ENCODE measurements at places on chromosomes 4 and X.

DNA sequence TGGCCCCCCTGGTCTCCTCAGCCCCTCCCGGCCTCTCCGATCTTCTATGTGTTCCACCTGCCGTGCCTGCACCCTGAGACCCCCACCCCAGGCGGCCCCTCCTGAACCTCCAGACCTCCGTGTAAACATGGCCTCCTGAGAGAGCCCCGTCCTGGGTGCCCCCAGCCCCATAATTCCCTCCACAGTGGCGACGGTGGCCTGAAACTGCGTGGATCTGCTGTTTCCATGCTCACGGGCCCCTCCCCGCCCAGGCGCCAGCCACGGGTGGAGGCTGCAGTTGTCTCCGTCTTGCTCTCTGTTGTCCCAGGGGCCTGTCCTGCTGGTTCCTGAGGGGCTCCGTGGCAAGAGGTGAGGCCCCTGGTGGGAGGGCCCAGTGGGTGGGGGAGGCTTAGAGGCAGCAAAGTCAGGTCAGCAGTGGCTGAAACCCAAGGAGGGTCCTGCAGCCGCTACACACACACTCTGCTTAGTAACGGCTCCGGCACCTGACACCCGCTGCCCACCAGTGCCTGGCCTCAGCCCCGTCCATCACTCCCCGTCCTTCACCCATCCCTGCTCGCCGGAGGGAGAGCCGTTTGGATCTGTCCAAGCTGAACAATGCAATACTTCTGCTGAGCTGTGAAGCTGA is 75.8 kb downstream of the FAM53A start:
- no peak for DNase-seq

GRCh38 chrX:53022381-53022780 is 26.2 kb upstream of the GPR173 start:
- DNase-seq: no peak

GRCh38 chrX:77953302-77953701 is 16.1 kb downstream of the PGAM4 start:
- DNase-seq: no peak

DNA sequence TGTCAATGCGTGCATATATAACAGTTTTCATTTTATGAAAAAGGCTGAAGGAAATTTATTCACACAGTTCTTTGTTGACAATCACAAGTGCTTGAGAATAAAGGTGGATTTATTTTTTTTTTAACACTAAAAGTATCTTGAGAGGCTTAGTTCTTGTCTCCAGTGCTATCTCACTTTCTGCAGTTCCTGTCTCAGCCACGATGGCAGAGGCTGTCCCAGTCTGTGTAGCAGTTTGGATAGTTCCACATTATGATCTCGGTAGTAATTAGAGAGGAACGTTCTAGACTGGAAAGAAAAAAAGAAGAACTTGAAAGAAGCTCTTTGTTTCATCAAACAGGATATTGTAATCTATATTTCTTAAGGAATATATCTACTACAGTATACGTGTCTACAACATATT is 229.0 kb downstream of the UGT8 start:
- no peak for DNase-seq

- no peak for DNase-seq
These were observed 10.4 kb upstream of the KLHL8 start for GRCh38 chr4:87230806-87231205.

DNA sequence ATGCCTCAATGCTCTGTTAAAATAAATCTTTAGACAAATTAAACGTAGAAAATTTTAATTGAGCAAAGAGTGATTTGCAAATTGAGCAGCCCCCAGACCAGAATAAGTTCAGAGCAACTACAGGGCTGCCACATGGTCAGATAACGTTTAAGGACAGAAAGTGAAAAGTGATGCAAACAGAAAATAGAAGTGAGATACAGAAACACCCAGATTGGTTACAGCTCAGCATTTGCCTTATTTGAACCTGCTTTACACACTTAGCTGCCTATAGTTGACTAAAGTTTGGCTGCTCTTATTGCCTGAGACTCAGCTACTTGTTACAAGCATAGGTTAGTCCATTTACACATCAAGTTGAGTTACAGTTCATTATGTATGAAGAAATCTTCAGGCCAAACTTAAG is 1800.8 kb upstream of the PCDH10 start:
- DNase-seq: no peak

DNA sequence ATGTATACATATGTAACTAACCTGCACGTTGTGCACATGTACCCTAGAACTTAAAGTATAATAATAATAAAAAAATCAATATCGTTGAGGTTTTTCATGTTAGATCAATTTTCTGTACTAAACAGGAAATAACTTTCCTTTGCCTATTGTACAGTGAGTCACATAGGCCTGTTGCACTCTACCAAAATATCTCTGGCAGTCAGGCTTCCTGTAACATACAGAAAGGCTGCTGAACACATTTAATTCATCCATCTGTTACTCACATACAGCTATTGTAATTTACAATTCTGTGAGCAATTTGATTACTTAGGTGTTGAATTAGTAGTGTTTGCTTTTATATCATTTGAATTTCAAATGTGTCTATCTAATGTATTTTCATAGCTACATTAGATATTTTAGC is 427.8 kb downstream of the TMA16 start:
- no peak for DNase-seq

GRCh38 chr4:74031576-74031975 is 6.9 kb downstream of the CXCL3 start:
- DNase-seq: no peak

GRCh38 chr4:69032847-69033638 is 63.2 kb upstream of the UGT2B7 start:
- DNase-seq: no peak

DNA sequence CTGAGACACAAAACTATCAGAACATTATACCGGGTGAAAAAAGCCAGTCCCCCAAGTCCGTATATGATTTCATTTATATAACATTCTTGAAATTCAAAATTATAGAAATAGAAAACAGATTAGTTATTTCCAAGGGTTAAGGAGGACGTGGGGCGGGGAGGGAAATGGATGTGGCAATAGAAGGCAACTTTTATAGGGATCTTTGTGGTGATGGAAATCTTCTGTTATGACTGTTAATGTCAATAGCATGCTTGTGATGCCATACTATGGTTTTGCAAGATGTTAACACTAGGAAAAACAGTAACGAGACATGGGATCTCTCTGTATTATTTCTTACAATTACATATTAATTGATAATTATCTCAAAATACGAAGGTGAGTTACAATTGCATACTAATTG is 96.4 kb downstream of the LNX1 start:
- no peak for DNase-seq

- DNase-seq: no peak
These were observed 56.7 kb upstream of the HUWE1 start for GRCh38 chrX:53743244-53743643.

GRCh38 chr4:104728380-104729122 is 233.9 kb upstream of the CXXC4 start:
- DNase-seq: no peak

- DNase-seq: no peak
These were observed 109.2 kb upstream of the OTUD4 start for GRCh38 chr4:145289403-145290076.

DNA sequence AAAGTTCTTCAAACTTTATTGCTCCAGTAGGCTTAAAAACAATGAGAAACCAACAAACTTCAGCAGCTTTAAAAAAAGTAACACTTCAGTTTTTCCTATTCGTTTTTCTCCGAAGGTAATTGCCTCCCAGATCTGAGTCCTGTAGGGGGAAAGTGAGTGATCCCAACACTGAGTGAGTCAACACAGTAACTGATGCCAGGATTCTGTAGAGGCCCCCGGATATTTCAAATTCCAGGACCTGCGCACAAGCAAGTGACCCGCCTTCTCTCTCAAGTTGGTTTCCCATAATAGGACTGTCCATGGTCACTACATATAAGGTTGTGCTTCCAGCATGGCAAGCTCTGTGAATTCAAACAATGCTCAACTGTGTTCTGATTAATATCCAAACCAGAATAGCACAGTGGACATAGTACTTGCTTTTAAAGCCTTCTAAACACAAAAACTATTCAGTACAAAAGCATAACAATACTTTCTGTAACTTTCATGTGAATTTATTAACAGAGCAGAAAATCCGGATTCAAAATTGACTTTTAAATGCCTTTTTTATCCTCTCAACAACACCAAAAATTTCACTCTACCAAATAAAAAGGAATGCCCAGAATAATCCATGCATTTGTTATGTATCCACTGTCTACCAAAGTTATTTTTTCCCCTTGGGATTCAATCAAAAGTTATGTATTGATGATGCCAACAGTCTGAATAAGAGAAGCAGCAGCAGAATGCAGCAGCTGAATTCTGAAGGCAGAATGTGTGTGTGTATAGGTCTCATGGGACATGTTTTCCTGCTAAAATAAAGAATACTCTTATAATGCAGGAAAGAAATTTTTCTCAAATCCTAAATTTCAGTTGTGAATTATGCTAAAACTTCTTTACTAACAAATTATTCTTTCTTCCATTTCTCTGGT is at the start of gene DMD:
Gene DMD (minus strand): TSS at position 194 of the 905 bp plus-strand sequence. CDS start 237 bp downstream, outside the sequence.
- DNase-seq: no peak

DNA sequence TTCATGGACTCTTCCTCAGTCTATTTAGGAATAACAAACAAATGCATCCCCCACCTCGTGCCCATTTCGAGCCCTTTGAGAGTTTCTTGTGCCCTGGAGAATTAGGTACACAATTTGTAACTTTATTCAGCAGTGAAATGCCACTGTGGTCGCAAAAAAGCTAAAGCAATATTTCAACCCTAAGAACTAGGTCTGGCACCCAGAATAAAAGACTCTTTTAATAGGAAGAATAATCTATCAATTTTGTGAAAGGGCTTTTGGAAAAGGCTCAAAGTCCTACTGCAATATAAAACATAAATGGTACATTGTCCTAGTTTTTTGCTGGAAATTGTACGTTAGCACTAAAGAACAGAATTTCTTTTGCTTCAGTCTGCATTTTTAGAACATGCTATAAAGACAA is 304.6 kb upstream of the TENM3 start:
- DNase-seq: no peak

DNA sequence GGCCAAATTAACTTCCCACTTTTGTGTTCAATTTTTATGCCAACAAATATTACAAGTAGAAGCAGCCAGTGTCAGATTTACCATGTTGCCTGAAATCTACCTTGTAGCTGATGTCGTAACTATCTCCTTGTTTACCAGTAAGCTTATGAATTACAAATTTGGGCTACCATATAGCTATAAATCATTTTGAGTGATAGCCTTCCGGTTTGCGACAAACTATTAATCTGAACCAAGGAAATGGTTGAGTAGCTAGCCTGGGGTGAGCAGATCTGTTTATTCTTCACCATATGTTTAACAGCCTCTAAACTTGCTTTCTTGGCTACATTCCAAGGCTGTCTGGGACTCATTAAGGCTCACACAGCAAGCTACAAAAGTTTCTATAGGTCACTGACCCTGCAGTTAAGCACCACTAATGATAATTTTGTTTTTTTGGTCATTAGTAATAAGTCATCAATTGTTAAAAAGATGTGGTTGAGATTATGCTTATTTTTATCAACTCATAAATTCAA is 218.7 kb upstream of the SPOCK3 start:
- no peak for DNase-seq

GRCh38 chrX:103513067-103513466 is 6.2 kb downstream of the RAB40A start:
- no peak for DNase-seq

- DNase-seq: no peak
These were observed 44.0 kb downstream of the SCD5 start for GRCh38 chr4:82754513-82755165.

- no peak for DNase-seq
These were observed 103.6 kb downstream of the RTL3 start for GRCh38 chrX:78555401-78555980.

DNA sequence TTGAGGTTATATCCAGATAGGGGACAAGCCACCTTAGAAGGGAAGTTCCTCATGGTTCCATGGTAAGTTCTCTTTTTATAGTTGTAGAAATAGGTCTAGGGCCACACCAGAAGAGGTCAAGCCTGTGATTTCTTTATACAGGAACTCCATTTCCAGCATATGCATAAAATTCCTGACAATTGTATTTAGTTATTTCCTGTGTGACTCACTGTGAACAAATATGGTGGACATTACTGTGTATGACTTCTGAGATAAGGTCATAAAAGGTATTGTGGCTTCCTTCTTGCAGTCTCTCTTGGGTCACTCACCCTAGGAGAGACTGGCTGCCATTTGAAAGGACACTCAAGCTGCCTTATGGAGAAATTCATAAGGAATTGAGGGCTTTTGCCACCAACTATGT is 2.2 kb upstream of the C4orf36 start:
- no peak for DNase-seq

DNA sequence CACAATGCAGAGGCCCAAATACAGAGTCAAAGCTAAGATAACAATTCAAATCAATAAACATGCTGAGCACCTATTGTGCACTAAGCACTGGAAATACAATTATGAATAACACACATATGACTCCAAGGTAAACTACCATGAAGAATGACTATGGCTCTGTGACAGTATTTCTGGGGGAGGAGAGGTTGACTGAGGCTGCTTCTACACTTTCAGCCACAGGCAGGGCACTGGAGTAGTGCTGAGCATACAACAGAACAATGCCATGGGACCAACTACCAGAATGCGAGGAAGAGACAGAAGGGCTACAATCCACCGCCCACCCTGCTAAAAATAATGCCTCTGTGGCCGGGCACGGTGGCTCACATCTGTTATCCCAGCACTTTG is 13.7 kb downstream of the TEC start:
- no peak for DNase-seq

DNA sequence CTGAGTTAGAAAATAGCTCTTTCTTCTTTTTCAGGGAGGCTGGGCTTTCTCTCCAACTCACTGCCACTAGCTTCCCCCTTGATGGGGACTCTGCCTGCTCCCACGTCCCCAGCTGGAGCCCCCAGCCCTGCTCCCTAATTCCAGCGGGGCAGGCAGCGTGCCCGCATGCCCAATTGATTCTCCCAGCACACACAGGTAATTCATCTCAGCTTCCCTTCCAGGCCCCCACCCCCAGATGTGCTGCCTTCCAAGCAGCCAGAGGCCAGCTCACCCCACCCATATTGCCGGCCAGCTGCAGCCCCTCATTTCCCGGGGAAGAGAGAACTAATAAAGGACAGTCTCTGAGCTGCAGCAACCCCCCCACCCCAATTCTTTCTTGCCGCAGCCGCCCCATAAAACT is 69.8 kb downstream of the EFNB1 start:
- no peak for DNase-seq

DNA sequence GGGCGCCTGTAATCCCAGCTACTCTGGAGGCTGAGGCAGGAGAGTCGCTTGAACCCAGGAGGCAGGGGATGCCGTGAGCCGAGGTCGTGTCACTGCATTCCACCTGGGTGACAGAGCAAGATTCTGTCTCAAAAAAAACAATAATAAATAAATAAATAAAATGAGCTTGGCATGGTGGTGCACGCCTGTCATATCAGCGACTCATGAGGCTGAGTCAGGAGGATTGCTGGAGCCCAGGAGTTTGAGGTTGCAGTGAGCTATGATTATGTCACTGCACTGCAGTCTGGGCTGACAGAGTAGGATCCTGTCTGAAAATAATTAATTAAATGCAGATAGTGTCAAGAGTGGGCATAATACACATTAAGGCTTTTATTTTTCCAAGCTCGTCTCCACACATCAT is 77.5 kb downstream of the DHRSX start:
- DNase-seq: no peak

GRCh38 chrX:7108030-7108429 is 39.5 kb upstream of the STS start:
- DNase-seq: no peak

- DNase-seq: no peak
These were observed 230.0 kb upstream of the LNX1 start for GRCh38 chr4:53821179-53821851.

GRCh38 chrX:78321809-78322208 is 5.6 kb downstream of the CYSLTR1 start:
- peak; percentile 7 for DNase-seq
